ENCODE measurements at places on chromosomes 4 and X.

- no peak for DNase-seq
Measured at GRCh38 chrX:9352694-9353411, 112.0 kb upstream of the TBL1X start.

- DNase-seq = no peak
Measured at GRCh38 chr4:35541888-35542213, 702.5 kb downstream of the ARAP2 start.

DNA sequence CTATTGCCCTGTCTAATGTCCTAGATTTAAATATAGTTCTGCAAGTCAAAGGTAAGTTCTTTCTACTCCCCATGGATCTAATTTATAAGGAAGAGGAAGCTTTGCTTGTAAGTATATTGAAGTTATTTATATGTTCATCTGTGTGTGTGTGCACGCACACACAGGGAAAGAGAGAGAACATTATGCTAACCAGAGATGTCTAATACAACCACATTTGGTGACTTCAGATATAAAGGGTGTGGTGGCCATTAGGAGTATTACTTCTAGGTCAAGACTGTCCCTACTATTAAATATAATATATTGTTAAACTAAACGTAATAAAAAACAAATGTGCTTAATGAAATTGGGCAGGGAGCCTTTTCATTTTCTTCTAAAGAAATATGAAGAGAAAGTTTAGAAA lies 4.1 kb downstream of the DCK start:
- DNase-seq = no peak

GRCh38 chrX:43218198-43218597 lies 437.9 kb upstream of the MAOA start:
- DNase-seq = no peak

- DNase-seq = no peak
Measured at GRCh38 chr4:144174401-144175067, 34.0 kb upstream of the GYPA start.

DNA sequence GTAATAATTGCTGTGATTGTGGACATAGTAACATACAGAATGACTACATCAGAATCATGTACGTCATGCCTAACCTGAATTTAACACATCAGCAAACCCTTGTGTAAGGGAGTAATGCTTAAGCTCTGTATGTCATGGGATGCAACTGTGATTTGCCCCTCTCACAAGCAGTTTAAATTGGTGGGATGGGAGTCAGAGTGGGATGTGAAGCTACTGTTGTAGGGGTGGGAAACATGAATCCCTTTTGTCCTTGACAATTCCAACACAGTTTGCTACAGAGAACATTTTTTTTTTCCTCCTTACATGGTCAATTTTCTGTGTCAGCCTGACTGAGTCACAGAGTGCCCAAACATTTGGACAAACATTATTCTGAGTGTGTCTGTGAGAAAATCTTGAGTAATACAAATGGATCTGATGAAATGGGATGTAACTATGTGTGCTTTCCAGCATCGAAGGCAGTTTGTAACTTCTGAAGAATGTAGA lies 392.8 kb downstream of the GPM6A start:
- DNase-seq = no peak
